ENCODE measurements at places on chromosomes 7 and 10. TPM values are rescaled to one million over a fixed set of nuclear protein-coding genes. Genes with fewer than 3 reads are reported as not detected.

Gene SORCS1
- 1.7 TPM for total RNA-seq

Gene LRCH4
- total RNA-seq = 40.6 TPM

Gene TDRD1
- total RNA-seq = 3.3 TPM

Gene MAP3K8
- 6.9 TPM for total RNA-seq

Gene HOXA6
- total RNA-seq = not detected

Gene AUTS2
- 7.6 TPM for total RNA-seq

Gene TMEM273
- not detected for total RNA-seq

Gene NT5C2
- total RNA-seq = 36.1 TPM

Gene FOXK1
- total RNA-seq = 34.9 TPM

Gene HYAL4
- total RNA-seq = not detected

Gene FGL2
- total RNA-seq = not detected

Gene DNAAF5
- total RNA-seq = 46.3 TPM

Gene CYP2C19
- total RNA-seq = not detected

Gene FEZF1
- total RNA-seq = not detected

Gene ITPRID1
- not detected for total RNA-seq

Gene LFNG
- 1.5 TPM for total RNA-seq

Gene RPEL1
- total RNA-seq = under 0.01 TPM

Gene CALHM1
- total RNA-seq = not detected

Gene CCDC6
- total RNA-seq = 12.0 TPM

Gene ANKRD61
- total RNA-seq = not detected

Gene GNAT3
- not detected for total RNA-seq

Gene ENTPD1
- total RNA-seq = 1.7 TPM

Gene DYNC1I1
- 3.4 TPM for total RNA-seq

Gene STN1
- 16.9 TPM for total RNA-seq

Gene OR13A1
- total RNA-seq = not detected

Gene DGKI
- total RNA-seq = 1.5 TPM

Gene THSD7A
- 1.0 TPM for total RNA-seq

Gene ANKIB1
- total RNA-seq = 66.9 TPM

Gene TFR2
- 0.36 TPM for total RNA-seq

Gene PRLHR
- not detected for total RNA-seq

Gene RET
- total RNA-seq = under 0.01 TPM

Gene ITIH5
- total RNA-seq = not detected

Gene PDZD7
- total RNA-seq = 2.5 TPM

Gene KLF14
- total RNA-seq = under 0.01 TPM

Gene VGF
- total RNA-seq = 183 TPM

Gene ODAD2
- 0.36 TPM for total RNA-seq

Gene SEMA3D
- total RNA-seq = 0.36 TPM

Gene AKR1B15
- not detected for total RNA-seq

Gene TAF3
- 3.3 TPM for total RNA-seq

Gene RGS10
- total RNA-seq = 43.3 TPM

Gene RTKN2
- 4.8 TPM for total RNA-seq

Gene CTAGE15
- not detected for total RNA-seq

Gene SPDYE3
- total RNA-seq = 0.15 TPM

Gene TRIM74
- total RNA-seq = not detected

Gene ANKRD7
- 3.2 TPM for total RNA-seq

Gene WIPF3
- 0.36 TPM for total RNA-seq

Gene CLRN3
- total RNA-seq = not detected

Gene PLEKHS1
- not detected for total RNA-seq

Gene LOXL4
- 1.1 TPM for total RNA-seq

Gene FFAR4
- not detected for total RNA-seq

Gene GNG11
- 54.5 TPM for total RNA-seq

Gene FAM131B
- 0.15 TPM for total RNA-seq

Gene PLPP4
- total RNA-seq = 52.1 TPM

Gene C10orf62
- total RNA-seq = 0.73 TPM

Gene AMZ1
- total RNA-seq = 1.5 TPM

Gene SLC39A12
- total RNA-seq = 0.67 TPM

Gene ABCB4
- total RNA-seq = 4.7 TPM

Measured in melanocyte of skin (primary cell).